Nephron progenitor cell (in vitro differentiated cells): ENCODE measurements at places on chromosomes 16 and 17.
A peak's percentile ranks its signal among the peaks of the same experiment; 100 is the strongest.

GRCh38 chr16:48824271-48824670 lies 214.3 kb upstream of the N4BP1 start:
- H3K4me3 ChIP-seq: no peak overlapping the region
- H3K27ac ChIP-seq: no peak overlapping the region
- H3K36me3 ChIP-seq: no peaks in the 10 kb centered on the region
- H3K27me3 ChIP-seq: peaks cover 29% of the 10 kb centered on the region
- H3K4me1 ChIP-seq: no peaks in the 10 kb centered on the region

DNA sequence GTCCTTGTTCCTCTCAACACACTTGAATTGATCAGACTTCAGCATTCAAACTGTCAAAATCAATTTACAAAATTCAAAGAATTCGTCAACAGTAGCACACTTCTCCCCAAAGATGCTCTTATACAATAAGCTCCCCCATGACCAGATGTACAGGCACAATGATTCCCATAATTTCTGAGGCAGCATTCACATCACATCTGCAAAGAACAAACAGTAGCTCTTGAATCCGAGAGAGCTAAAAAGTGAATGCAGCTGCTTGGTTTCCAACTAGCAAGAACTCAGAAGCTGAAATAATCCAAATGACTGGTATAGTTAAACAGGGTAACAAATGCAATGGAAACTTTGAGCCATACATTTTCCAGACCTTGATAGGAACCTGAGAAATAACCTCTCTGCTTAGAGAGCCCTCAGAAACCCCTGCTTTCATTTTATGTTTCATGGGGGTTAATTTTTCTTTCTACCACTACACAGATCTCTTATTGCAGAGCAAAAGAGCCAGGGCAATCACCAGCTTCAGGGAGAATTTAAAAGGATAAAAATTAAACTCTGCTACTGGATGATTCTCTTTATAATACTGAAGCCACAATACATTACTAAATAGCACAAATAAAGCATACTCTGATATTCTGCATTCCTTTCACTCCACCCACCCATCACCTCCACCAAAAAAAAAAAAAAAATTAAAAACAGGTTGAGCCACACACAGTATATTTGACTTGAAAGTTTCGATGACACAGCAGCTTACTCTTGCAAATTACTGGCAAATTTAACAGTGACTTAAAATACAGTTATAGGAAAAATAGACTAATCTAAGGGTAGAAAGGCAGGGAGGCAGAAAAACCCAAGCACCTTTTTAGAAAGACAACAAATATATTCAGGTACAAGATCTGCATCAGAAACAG lies 23.1 kb upstream of the TMEM97 start:
- DNase-seq: no peak
- no peaks in the 10 kb centered on the region for H3K36me3 ChIP-seq

DNA sequence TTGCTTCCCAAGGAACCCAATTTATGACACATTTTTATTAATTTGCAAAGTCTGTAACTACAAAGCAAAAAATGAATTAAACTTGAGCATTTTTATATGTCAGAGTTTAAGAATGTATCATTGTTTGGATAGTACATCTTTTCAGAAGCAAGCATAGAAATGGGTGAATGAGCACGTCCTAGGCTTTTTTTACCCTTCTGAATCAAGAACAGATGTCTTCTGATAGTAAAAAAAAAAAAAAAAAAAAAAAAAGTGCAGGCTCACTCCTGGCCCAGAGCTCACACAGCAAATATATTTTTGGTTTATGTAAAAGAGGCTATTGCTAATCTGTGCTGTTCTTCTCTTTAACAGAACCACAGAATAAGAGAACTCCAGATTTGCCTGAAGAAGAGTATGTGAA lies 6.3 kb downstream of the TERF2IP start:
- no peak overlapping the region for H3K4me3 ChIP-seq
- no peak for DNase-seq
- peaks cover 32% of the 10 kb centered on the region for H3K4me1 ChIP-seq
- H3K27me3 ChIP-seq: no peaks in the 10 kb centered on the region
- peak overlapping the region; percentile 39 for H3K27ac ChIP-seq
- H3K36me3 ChIP-seq: peaks cover 65% of the 10 kb centered on the region

DNA sequence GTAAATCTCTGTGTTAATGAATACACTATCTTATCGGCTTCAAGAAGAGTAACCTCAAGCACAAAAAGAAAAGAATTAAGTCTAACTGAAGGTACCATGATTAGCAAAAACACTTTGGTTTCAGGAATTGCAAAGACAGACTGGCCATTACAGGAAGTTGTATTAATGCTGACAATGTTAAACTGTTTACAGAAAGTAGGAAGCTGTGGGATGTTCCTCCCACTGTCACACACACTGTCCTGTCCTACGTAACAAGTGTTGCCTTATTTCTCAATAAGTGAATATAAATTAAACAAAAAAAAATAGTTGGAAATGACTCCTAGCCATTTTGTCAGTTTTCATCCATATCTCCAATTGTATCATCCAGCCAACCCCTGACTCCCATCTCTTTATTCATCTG lies 8.6 kb downstream of the GNA13 start:
- no peak overlapping the region for H3K4me3 ChIP-seq
- peaks cover 11% of the 10 kb centered on the region for H3K4me1 ChIP-seq
- H3K27ac ChIP-seq: no peak overlapping the region
- no peaks in the 10 kb centered on the region for H3K27me3 ChIP-seq
- DNase-seq: no peak

GRCh38 chr16:56360117-56361008 lies 65.0 kb downstream of the AMFR start:
- peaks cover 5% of the 10 kb centered on the region for H3K27me3 ChIP-seq
- no peak overlapping the region for H3K4me3 ChIP-seq
- peaks cover 60% of the 10 kb centered on the region for H3K4me1 ChIP-seq
- peak overlapping the region; percentile 13 for H3K27ac ChIP-seq
- peaks cover 43% of the 10 kb centered on the region for H3K36me3 ChIP-seq
- no peak for DNase-seq

GRCh38 chr16:72502594-72503005 lies 330.6 kb upstream of the PMFBP1 start:
- peaks cover 16% of the 10 kb centered on the region for H3K4me1 ChIP-seq
- H3K4me3 ChIP-seq: no peak overlapping the region
- peaks cover 21% of the 10 kb centered on the region for H3K36me3 ChIP-seq
- peaks cover 5% of the 10 kb centered on the region for H3K27me3 ChIP-seq

DNA sequence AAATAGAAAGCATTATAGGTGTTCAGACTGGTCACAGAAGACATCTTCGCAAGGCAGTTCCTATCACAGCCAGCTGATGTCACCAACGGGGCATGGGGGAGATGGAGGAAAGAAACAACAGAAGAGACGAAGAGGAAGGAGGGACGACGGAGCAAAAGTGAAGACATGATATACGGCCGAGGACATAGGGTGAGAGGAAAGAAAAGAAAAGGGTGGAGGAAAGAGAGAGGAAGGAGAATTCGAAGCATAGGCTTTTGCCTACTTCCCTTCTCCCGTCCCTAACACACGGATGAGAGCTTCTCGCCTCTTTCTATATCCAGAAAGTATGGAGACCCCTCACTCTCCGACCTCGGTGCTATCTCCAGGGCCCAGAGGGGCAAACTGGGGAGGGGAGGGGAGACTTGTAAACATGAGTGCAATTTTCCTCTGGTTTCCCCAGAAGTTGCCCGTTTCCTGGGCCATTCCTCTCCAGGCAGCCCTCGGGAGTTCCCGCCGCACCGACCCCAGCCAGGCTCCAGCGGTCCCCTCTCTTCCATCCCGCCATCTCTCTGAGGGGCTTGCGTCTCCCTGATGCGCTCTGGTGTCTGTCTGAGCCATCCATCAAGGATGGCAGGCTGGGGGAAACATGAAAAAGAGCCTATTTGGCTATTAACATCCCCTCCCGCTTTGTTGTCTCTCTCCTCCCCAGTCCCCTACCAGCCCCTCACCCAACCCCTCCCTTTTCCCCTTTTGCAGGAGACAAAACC lies 26.0 kb downstream of the COPZ2 start:
- H3K4me3 ChIP-seq: peak overlapping the region; percentile 77
- H3K36me3 ChIP-seq: no peaks in the 10 kb centered on the region
- peaks cover 66% of the 10 kb centered on the region for H3K4me1 ChIP-seq
- peak; percentile 42 for DNase-seq
- peaks cover 5% of the 10 kb centered on the region for H3K27me3 ChIP-seq

GRCh38 chr16:28913946-28914724 lies 10.9 kb downstream of the RABEP2 start:
- DNase-seq: no peak
- H3K27me3 ChIP-seq: no peaks in the 10 kb centered on the region
- no peak overlapping the region for H3K27ac ChIP-seq
- H3K36me3 ChIP-seq: peaks cover 29% of the 10 kb centered on the region
- H3K4me1 ChIP-seq: peaks cover 6% of the 10 kb centered on the region
- no peak overlapping the region for H3K4me3 ChIP-seq

- H3K4me1 ChIP-seq: no peaks in the 10 kb centered on the region
- H3K27ac ChIP-seq: no peak overlapping the region
- H3K36me3 ChIP-seq: no peaks in the 10 kb centered on the region
- no peak for DNase-seq
Observed at GRCh38 chr16:82527101-82527500, 99.7 kb upstream of the CDH13 start.

DNA sequence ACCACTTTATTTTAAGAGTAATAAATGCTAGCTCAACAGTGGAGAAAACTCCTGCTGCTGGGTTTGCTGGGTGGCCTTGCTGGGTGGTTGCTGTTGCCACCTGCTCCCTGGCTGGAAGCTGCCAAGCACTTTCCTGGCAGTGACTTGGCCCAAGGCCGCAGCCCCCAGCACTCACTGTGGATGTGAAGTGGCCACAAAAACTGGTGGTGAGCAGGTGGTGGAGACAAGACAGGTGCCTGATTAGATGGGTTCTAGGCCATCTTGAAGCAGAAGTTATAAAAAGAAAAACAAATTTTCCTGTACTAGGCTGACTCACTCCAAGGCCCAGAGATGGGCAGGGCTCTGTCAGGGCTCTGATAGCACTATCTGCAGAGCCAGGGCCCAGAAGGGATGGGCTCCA lies 224.7 kb upstream of the NLRP1 start:
- H3K27me3 ChIP-seq: peaks cover 12% of the 10 kb centered on the region
- H3K4me1 ChIP-seq: no peaks in the 10 kb centered on the region
- DNase-seq: no peak
- H3K4me3 ChIP-seq: no peak overlapping the region

DNA sequence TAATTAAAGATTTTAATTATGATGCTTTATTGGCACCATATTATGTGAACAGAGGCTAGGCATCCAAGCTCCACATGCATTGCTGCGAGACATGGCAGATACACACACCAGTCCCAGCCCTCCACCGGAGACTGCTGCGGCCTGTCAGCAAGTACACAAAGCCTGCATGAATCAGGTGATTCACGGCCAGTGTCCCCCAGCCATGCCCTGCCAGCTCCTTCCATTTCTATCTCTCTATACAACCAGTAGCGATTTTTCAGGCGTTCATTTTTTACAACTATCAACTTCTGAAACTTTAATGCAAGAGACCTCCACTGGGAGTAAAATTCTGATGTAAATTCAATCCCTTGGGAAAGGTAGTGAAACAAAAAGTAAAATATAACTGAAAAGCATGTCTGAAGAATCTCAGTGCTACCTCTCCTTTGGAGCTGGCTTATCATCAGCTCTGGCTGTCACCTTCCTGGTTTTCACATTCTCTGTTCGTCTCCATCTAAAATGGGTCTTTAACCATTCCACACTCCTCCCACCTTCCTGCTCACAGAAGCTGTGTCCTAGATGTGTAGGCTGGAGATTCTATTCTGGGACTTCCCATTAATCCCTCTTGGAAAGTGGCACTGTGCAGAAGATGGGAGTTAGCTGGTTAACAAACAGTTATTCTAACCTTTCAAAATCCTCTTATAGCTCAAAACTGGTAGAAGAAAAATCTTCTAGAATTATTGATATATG lies 32.2 kb downstream of the HS3ST3A1 start:
- peak overlapping the region; percentile 88 for H3K27ac ChIP-seq
- H3K27me3 ChIP-seq: peaks cover 7% of the 10 kb centered on the region
- H3K4me3 ChIP-seq: peak overlapping the region; percentile 46

DNA sequence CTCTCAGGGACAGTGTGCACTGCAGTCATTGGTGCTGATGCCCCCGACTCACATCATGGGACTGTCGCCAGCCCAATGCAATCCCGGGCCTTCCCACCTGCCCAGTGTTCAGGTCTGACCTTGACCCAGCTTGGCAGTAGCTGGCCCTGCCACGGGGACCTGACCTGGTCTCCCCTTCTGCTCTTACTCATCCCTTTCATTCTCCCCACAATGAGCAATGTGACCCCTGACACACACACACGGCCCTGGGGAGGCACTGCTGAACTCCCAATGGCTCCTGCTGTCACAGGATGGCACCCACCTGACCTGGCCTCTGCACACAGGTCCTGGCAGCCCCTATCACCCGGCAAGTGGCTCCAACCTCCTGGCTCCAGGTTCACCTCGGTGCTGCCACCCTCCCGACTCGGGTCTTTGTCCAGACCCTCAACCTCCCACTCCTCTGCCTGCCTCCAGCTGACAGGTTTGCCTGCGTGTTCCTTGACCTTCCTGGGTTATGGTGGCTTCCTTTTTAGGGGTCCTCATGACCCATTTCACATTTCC lies 6.6 kb downstream of the CD300C start:
- no peaks in the 10 kb centered on the region for H3K36me3 ChIP-seq
- H3K27ac ChIP-seq: no peak overlapping the region
- H3K4me3 ChIP-seq: no peak overlapping the region

- H3K4me1 ChIP-seq: peaks cover 2% of the 10 kb centered on the region
- no peak overlapping the region for H3K27ac ChIP-seq
- H3K4me3 ChIP-seq: no peak overlapping the region
Observed at GRCh38 chr17:2860045-2860444, 63.8 kb downstream of the RAP1GAP2 start.

DNA sequence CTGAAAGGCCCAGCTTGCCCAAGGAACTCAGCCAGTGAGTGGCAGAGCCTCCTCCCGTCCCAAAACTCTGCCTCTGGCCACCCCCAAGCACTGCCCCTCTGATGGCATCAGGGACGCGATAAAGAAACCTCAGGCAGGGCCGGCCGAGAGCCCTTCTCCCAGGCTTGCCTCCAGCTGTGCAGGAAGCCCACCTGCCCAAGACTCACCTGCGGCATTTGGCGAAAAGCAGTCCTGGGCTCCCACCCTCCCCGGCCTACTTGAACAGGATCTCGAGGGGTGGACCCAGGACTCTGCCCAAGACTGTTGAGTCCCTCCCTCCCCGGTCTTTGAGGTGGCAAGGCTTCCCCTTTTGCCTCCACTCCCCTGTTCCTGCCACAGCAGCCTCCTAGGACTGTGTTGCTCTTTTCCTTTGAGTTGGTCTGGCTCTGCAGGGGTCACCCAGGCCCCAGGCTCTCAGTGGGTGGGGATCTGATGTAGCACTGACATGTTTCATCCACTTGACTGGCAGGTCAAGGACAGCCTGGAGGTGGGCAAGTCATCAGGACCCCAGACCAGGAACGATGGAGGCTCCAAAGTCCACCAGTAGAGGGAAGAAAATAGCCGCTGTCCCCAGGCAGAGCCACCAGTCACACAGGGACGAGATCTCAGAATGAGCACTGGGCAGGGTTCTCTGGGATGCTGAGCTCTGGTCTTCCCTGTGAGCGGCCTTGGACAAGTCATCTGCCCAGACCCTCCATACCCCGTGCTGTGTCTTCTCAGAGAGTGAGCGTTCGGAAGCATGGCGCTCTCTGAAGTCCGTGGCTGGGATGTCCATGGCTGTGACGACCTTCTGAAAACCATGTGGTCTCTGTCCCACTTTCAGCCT lies 111.0 kb upstream of the TNRC6C start:
- DNase-seq: no peak
- H3K4me1 ChIP-seq: peaks cover 7% of the 10 kb centered on the region
- H3K27ac ChIP-seq: no peak overlapping the region
- H3K36me3 ChIP-seq: no peaks in the 10 kb centered on the region
